Kidney epithelial cell (primary cell): ENCODE measurements at places on chromosomes 2 and 18. TPM values are rescaled to one million over a fixed set of nuclear protein-coding genes. Genes with fewer than 3 reads are reported as not detected.

The TEKT4 gene
- total RNA-seq, result not detected in 2 replicates

The ANKMY1 gene
- 7.1 and 13.1 TPM in 2 replicates for total RNA-seq

The GRP gene
- total RNA-seq, result not detected in 2 replicates

The NRBP1 gene
- total RNA-seq, result 105 TPM in 2 replicates

The SERPINB10 gene
- total RNA-seq, result not detected in 2 replicates
